ENCODE measurements at places on chromosomes 16 and 17.

- no peaks in the 10 kb centered on the region for H3K27me3 ChIP-seq
- DNase-seq, result peak; percentile 70
- no peaks in the 10 kb centered on the region for H3K36me3 ChIP-seq
- peak overlapping the region; percentile 92 for H3K27ac ChIP-seq
- peak overlapping the region; percentile 96 for H3K4me3 ChIP-seq
Observed at GRCh38 chr17:59154292-59154720, 680 bp downstream of the SKA2 start.

DNA sequence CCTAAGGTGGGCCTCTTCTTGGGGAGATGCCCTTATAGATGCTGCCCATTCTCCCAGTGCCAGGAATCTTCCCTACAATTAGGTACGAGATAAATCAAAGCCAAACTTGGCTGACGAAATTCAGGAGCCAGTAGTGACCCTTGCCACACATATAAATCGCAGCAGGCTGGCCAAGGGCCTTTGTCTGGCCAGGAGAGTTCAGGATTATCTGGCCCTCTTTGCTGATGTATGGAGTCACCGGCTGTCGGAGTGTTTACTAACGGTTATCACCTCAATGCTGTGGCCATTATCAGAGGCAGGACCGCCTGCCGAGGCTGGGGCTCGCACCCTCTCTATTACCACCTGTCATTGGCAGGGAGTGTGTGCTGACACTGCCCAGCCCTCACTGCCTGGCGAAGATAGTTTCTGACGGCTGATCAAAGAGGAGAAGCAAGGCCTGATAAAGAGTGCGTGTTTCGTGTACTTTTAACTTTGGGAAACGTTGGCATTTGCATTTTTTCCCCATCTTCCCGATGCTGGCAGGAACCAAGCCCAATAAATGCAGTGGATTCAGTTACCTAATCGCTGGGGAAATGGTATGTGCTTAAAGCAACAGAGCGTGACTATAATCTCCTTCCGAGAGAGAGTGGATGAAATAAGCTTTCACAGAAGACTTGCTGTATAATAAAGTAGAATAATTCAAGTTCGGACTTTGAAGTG is 32.8 kb upstream of the TBX2 start:
- H3K4me3 ChIP-seq, result no peak overlapping the region
- no peaks in the 10 kb centered on the region for H3K27me3 ChIP-seq
- DNase-seq, result no peak
- no peaks in the 10 kb centered on the region for H3K36me3 ChIP-seq
- H3K27ac ChIP-seq, result no peak overlapping the region

- no peak for DNase-seq
- H3K27me3 ChIP-seq, result no peaks in the 10 kb centered on the region
- H3K4me3 ChIP-seq, result no peak overlapping the region
- H3K4me1 ChIP-seq, result no peaks in the 10 kb centered on the region
- H3K36me3 ChIP-seq, result no peaks in the 10 kb centered on the region
Observed at GRCh38 chr17:3794557-3795389, 6.2 kb downstream of the ITGAE start.

DNA sequence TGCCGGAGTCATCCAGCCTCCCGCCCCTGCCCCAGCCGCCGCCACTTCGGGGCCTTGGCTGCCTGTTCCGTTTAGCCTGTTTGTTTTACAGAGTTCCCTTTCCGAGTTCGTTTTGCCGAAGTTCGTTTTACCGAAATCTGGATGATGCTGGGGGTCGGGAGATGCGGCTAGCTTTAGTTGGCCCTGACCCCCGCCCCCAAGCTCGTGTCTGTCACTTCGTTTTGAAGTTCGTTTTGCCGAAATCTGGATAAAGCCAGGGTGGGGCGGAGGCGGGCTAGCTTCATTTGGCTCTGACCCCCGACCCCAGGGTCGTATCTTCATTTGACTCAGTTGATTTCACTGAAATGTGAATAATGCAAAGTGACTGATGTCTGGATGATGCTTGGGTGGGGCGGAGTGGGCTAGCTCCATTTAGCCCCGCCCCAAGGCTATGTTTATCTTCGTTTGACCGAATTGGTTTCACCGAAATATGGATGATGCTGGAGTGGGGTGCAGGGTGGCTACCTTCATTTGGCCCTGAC is 591 bp downstream of the PSMD7 start:
- no peaks in the 10 kb centered on the region for H3K4me1 ChIP-seq
- DNase-seq, result no peak
- peaks cover 30% of the 10 kb centered on the region for H3K36me3 ChIP-seq
- peak overlapping the region; percentile 76 for H3K4me3 ChIP-seq
- peak overlapping the region; percentile 97 for H3K27ac ChIP-seq

- H3K36me3 ChIP-seq, result no peaks in the 10 kb centered on the region
- peaks cover 4% of the 10 kb centered on the region for H3K4me1 ChIP-seq
- peak; percentile 97 for DNase-seq
- H3K27ac ChIP-seq, result peak within 1 kb of the TSS; percentile 98
- H3K27me3 ChIP-seq, result no peaks in the 10 kb centered on the region
- H3K4me3 ChIP-seq, result peak within 1 kb of the TSS; percentile 74
Observed at GRCh38 chr17:1399679-1400512, at the start of gene YWHAE. Gene YWHAE (minus strand): TSS chr17:1400222. CDS start chr17:1400110, 112 bp downstream.

Data from H1 (cell line).